ENCODE measurements at places on chromosomes 16 and 17.

DNA sequence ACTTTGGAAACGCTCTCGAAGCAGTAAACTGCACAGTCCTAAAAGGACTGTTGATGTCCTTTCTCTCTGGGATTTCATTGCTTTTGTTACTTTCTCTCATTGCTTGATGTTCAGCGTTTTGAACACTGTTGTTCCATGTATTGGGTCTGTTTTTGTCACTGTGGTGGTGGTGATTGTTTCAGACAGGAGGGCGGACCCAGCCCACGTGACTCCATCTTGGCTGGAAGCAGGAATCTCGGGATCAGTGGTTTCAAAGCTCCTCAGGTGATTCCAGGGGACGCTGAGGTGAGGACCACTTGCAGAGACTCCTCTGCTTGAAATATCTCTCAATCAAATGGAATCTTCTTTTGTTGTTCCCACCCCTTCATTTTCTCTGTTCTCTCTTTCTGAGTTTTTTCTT, 18.3 kb downstream of the C16orf54 start:
- no peak for DNase-seq

DNA sequence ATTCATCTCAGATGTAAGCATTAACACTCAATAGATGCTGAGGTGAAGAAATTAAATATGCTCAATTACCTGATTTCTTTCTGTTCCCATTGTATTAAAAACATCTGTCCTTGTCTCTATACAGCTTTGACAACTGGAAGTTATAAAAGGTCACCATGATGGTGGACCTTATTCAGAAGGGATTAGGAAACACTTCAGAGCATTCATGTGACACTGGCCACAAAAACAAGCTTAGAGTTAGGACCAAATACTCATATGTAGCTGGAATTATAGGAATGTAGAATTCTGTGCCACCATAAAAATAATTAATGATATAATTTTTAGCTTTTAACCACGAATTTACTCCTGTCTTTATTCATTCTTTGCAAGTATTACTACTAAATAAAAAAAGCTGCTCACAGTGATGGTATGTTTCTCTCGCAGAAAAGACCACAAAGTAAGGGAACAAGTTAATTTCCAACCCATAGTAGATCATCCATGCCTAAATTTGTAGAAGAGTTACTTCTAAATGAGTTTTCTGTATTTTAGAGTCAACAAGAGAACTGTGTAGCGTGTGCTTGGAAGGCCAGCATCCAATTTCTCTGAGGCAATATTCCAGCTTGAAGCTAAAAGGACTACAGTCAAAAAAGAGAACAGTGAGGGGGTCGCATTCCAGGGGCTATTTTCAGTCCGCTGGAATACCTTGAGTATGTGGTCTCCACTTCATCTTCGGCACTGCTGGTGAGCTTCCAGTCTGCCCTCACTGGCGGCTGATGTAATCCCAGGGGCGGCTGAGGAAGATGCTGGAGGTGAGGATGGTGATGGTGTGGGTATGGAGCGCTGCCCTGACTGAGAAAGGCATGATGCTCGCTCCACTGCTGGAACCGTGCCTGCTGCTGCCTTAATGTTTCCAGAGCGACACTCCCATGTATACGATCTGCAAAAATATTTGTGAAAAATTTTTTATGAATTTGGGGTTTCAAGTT, 63.7 kb downstream of the CACNG1 start:
- no peak for DNase-seq

GRCh38 chr16:16868727-16869126, 489.8 kb downstream of the NPIPA7 start:
- DNase-seq: no peak

- no peak for DNase-seq
These were observed 261.8 kb downstream of the CBLN1 start for GRCh38 chr16:49019831-49020230.

- DNase-seq: peak; percentile 95
These were observed 15.4 kb downstream of the RHBDL3 start for GRCh38 chr17:32281011-32281451.

DNA sequence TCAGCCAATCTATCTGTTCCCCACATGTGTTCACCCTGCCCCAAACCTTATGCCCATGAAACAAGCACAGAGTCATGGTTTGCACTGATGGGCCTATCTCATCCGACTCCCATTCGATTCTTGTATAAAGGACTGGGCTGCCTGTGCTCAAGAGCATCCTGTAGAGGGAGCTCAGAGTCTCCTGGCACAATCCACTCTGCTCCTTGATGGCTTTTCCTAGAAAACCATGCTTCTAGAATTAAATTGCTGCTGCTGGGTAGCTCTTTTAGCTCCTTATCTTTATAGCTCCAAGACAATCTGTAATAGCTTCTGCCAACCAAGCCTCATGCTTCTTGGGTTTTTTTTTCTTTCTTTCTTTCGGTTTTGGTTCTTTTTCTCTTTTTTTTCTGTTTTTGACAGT, 9.7 kb downstream of the ZNF19 start:
- peak; percentile 3 for DNase-seq

DNA sequence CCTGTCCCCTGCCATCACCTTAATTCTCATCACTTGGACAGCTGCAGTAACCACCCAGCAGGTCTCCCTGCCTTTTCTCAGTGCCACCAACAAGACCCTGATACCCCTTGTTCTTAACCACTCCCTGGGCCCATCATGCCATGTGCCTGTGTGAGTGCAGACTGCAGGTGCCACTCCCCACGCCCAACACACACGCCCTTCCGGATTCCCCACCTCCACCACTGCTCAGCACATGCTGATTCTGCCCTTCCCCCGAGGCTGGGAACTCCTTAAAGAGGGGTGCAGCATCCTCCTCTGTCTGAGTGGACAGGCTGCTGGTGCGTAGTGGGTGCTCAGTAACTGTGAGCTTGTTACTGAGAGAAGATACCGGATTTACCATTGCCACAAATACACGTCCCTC, 52.4 kb downstream of the PLD6 start:
- DNase-seq: no peak

DNA sequence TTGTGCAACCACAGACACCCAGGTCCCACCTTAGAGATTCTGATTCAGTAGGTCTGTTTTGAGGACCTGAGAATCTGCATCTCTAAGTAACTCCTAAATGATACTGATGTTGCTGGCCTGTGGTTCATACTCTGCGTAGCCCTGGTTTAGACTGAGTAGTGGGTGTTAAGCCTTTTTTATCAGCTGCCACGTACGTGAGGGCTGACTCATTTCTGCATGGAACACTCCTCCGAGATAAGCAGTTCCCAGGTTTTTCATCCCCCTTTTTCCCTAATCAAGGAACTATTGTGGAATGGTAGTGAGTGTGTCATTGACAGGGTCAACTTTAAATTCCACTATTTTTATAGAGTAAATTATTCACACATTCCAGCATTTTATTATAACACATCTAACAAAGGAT, 26.1 kb downstream of the CDRT4 start:
- no peak for DNase-seq

Measured in NCI-H2081 (cell line).